Natural killer cell treated with Interleukin-12 subunit alpha and Interleukin-12 subunit beta and Interleukin-15 and Interleukin-18, amount 100 ng/mL, for 72 hours (primary cell): ENCODE measurements at places on chromosomes 6 and 20. TPM values are rescaled to one million over a fixed set of nuclear protein-coding genes. Genes with fewer than 3 reads are reported as not detected.

GRCh38 chr6:151136141-151136755 lies 103.5 kb upstream of the AKAP12 start:
- H3K27me3 ChIP-seq: peaks cover 5% of the 10 kb centered on the region
- no peak for DNase-seq
- H3K36me3 ChIP-seq: no peaks in the 10 kb centered on the region
- H3K4me3 ChIP-seq: no peak overlapping the region

GRCh38 chr20:38306379-38306778 lies 2.4 kb downstream of the BPI start:
- H3K4me3 ChIP-seq: no peak overlapping the region
- no peak for DNase-seq
- peaks cover 42% of the 10 kb centered on the region for H3K27me3 ChIP-seq
- peaks cover 20% of the 10 kb centered on the region for H3K4me1 ChIP-seq
- no peaks in the 10 kb centered on the region for H3K36me3 ChIP-seq

DNA sequence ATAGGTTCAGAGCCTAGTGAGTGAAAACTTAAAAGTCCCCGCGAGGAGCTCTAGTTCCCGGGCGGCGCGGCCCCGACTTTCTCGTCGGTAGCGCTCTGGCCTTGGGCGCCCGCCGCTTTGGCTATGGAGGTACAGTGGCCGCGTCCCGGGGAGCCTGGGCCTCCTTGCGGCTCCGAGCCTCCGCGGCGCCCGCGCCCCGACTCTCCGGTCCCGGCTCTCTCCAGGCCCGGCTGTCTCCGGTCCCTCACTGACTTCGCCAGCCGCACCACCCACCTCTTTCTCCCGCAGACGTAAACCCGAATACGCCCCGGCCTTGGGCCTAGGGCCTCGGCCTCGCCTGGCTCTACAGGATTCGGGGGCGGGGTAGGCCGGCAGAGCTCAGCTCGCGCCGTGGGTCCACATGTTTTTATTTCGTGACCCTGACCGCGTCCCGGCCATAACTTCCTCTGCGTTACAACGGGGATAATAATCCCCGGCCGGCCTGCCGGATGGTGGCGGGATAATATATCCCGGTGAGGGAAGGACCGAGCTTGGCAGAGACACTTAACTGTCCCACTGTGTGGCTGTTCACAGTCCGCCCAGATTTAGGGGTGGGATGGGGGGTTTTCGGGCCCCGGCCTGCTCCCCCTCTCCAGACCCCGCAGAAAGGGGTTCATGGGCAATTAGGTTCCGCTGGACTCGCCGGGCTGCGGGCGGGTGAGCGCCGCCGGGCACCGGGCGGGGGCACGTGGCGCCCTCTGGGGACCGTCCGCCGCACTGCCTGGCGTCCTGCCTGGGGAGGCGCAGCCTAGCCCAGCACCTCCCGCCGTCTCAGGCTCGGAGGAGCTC lies 10.0 kb upstream of the TBX18 start:
- H3K27ac ChIP-seq: no peak overlapping the region
- H3K4me1 ChIP-seq: no peaks in the 10 kb centered on the region
- H3K36me3 ChIP-seq: peaks cover 7% of the 10 kb centered on the region
- no peak for DNase-seq
- no peak overlapping the region for H3K4me3 ChIP-seq

DNA sequence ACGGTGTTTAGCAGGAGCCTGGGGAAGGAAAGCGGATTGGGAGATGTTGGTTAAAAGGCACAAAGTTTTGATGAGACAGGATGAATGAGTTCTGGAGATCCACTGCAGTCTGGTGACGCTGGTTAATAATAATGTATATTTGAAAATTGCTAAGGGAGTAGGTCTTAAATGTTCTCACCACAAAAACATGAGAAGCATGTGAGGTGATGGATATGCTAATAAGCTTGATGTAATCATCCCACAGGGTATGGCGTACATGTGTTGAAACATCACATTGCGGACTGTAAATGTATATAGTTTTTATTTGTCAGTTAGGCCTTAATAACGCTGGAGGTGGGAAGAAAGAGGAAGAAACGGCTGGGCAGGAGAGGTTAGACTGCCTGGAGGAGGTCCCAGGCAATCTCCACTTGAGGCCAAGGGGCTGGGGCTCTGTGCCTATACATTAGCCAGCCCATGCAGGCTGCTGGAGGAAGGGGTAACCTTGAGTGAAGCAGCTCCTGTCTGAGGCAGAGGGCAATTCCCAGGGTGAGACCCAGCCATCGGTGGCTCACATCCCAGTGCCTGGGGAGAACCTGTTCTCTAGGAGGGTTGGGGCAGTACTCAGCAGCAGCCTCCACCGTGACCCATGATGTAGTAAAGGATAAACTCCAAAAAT lies 188.2 kb upstream of the QKI start:
- H3K4me1 ChIP-seq: no peaks in the 10 kb centered on the region
- no peak for DNase-seq
- no peaks in the 10 kb centered on the region for H3K27me3 ChIP-seq
- no peaks in the 10 kb centered on the region for H3K36me3 ChIP-seq
- H3K27ac ChIP-seq: no peak overlapping the region
- H3K4me3 ChIP-seq: no peak overlapping the region

GRCh38 chr6:145904868-145905267 lies 59.3 kb downstream of the SHPRH start:
- peaks cover 44% of the 10 kb centered on the region for H3K36me3 ChIP-seq
- H3K4me3 ChIP-seq: no peak overlapping the region
- H3K27me3 ChIP-seq: no peaks in the 10 kb centered on the region
- DNase-seq: no peak

DNA sequence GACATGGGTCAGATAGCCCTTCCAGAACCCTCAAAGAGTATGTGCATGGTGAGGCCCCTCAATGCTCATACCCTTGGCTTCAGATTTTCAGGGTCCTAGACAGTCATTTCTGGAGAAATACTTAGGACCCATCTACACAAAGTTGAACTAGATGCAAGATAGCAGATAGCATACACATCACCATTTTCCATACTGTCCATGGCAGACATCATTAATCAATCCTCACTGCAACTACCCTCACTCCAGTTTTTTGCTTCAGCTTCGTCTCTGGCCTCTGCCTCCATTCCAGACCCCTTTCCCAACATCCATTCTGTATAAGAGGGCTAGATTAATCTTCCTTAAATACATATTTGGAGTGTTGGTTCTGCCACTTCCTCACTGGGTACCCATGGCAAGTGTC lies 95.5 kb upstream of the MYL9 start:
- H3K4me1 ChIP-seq: no peaks in the 10 kb centered on the region
- no peak for DNase-seq
- no peaks in the 10 kb centered on the region for H3K27me3 ChIP-seq

DNA sequence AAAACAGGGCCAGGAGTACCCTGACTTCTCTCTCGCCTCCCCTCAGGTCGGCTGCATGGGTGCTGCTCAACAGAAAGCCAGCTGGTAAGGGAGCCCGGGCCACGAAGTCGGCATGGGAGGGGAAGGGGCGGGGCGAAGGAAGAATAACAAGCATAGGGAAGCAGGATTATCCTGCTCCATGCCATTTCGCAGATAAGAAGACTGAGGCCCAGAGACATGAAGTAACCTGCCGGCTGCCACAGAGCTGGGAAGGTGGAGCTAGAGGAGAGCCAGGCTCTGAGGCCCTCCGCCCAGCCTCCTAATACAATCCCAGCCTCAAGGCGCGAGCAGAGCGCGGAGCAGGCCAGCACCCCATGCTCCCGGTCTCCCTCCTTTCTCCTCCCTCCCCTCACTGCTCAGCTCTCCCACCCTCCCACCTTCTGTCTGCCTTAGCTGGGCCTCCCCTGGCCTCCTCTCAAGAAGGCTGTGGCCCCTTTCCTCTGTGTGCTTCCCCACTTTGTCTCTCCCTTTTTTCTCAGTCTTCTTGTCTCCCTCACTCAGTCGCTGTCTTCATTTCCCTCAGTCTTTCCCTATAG lies 13.2 kb upstream of the HMGA1 start:
- no peak for DNase-seq
- peak overlapping the region; percentile 7 for H3K4me3 ChIP-seq
- H3K27ac ChIP-seq: peak overlapping the region; percentile 14
- no peaks in the 10 kb centered on the region for H3K36me3 ChIP-seq
- peaks cover 6% of the 10 kb centered on the region for H3K4me1 ChIP-seq
- peaks cover 4% of the 10 kb centered on the region for H3K27me3 ChIP-seq

Gene KCNQ2
- total RNA-seq: not detected

DNA sequence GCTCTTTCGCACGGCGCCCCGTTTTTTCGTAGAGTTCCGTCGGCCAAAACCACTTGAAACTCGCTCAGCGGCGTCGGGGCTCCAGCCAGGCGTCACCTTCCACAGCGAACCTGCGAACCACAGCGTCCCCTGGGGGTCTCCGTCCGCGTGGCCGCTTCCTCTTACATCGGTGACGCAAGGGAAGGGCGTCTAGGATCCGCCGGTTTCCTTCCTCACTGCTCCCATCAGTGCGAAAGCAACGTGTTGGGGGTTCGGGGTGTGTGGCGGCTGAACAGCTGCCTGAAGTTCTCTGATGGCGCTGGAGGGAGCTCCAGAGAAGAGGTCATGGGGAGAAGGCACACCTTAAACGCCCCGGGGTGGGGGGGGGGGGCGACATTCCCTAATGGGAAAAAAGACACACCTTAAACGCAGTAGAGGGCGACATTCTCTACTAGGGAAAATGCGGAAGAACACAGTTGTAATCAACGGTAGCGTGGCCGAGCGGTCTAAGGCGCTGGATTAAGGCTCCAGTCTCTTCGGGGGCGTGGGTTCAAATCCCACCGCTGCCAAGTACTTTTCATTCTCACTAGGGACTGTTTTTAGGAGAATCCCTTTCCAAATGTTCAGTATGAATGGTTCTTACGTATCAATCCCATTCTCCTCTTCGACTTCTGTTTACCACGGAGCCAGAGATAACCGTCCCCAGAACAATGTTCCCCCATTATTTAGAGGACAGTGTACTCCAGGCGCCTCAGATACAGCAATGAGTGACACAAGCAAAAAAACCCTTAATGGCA lies 16.4 kb downstream of the ZNF311 start:
- peak overlapping the region; percentile 85 for H3K4me3 ChIP-seq
- DNase-seq: peak; percentile 74
- H3K27me3 ChIP-seq: peaks cover 41% of the 10 kb centered on the region

GRCh38 chr20:2826655-2827054 lies 10.5 kb downstream of the TMEM239 start:
- H3K36me3 ChIP-seq: no peaks in the 10 kb centered on the region
- DNase-seq: no peak
- no peaks in the 10 kb centered on the region for H3K27me3 ChIP-seq
- peaks cover 9% of the 10 kb centered on the region for H3K4me1 ChIP-seq
- no peak overlapping the region for H3K27ac ChIP-seq

GRCh38 chr6:106027758-106028157 lies 58.4 kb upstream of the PRDM1 start:
- peaks cover 25% of the 10 kb centered on the region for H3K27me3 ChIP-seq
- H3K36me3 ChIP-seq: no peaks in the 10 kb centered on the region
- H3K4me1 ChIP-seq: peaks cover 11% of the 10 kb centered on the region

- H3K4me1 ChIP-seq: no peaks in the 10 kb centered on the region
- H3K27me3 ChIP-seq: peaks cover 8% of the 10 kb centered on the region
- no peak overlapping the region for H3K27ac ChIP-seq
Observed at GRCh38 chr6:131394768-131395432, 178.1 kb upstream of the ARG1 start.

Gene WASF1
- total RNA-seq: not detected

Gene TMEM244
- total RNA-seq: not detected

Gene ANGPT4
- not detected for total RNA-seq

Gene FKBP5
- 14.1 TPM for total RNA-seq

Gene PIM1
- 723 TPM for total RNA-seq

Gene GSTA2
- total RNA-seq: not detected

Gene CYP24A1
- total RNA-seq: not detected

DNA sequence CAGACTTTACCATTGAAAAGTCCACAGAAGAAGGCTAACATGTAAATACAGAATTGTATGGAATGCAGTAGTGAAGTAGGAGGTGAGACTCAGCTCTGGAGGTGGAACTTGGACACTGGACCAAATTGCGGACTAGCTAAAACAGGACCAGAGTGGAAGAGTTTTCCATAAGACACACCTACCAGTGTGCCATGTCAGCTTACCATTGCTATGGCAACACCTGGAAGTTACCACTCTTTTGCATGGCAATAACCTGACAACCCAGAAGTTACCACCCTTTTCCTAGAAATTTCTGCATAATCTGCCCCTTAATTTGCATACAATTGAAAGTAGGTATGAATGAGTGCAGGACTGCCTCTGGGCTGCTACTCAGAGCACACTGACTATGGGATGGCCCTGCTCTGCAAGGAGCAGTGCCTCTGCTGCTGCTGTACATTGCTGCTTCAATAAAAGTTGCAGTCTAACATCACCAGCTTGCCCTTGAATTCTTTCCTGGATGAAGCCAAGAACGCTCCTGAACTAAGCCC lies 569.6 kb upstream of the FLRT3 start:
- H3K36me3 ChIP-seq: peaks cover 14% of the 10 kb centered on the region
- no peak overlapping the region for H3K4me3 ChIP-seq
- H3K27ac ChIP-seq: no peak overlapping the region
- H3K27me3 ChIP-seq: no peaks in the 10 kb centered on the region
- no peak for DNase-seq

- peak overlapping the region; percentile 95 for H3K27ac ChIP-seq
- peak overlapping the region; percentile 94 for H3K4me3 ChIP-seq
- peaks cover 57% of the 10 kb centered on the region for H3K4me1 ChIP-seq
- H3K36me3 ChIP-seq: peaks cover 6% of the 10 kb centered on the region
- H3K27me3 ChIP-seq: no peaks in the 10 kb centered on the region
Observed at GRCh38 chr6:4017834-4018170, 61.1 kb downstream of the FAM217A start.

GRCh38 chr6:81401970-81402690 lies 350.4 kb downstream of the TENT5A start:
- H3K36me3 ChIP-seq: no peaks in the 10 kb centered on the region
- no peak for DNase-seq
- H3K27ac ChIP-seq: no peak overlapping the region
- H3K4me1 ChIP-seq: no peaks in the 10 kb centered on the region
- no peak overlapping the region for H3K4me3 ChIP-seq

DNA sequence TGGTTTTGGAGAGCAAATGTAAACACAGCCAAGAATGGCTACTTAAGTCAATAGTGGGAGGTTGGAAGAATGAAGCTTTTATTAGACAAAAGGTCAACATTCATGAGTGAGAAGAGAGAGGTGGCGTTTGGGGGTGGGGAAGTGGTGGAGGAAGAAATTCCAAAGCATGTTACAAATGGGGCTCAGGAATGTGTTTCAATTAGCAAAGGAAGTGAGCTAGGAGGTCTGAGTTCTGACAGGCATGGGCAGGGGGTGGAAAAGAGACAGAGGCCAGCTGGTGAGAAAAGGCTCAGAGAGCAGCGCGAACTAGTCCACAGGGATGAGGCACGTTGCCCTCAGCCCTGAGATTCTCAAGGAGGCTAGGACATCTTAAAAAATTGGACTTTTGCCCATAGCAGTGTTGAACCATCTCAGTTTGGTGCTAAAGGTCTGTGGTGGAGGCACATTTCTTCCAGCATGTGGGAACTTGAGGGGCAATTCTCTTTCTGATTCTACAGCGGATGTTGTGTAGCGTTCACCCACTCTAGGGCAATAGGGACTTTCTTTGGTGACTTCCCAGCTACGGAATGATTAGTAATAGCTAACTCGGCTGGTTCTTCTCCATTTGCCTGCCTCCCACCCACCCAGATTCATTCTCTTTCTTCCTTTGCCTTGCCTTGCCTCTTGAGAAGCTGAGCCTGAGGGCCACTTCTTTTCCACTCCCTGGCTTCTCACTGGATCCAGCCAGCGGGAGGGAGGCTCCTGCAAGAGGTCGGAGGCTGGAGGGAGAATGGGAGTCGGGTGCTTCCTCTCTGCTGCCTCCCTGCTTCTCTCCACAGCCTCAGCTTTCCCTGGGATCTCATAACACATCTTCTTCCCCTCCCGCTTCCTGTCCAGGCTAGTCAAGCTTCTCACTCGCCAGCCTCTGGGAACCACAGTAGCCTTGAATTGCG lies 45.1 kb upstream of the NEDD9 start:
- H3K4me3 ChIP-seq: peak overlapping the region; percentile 88
- no peak for DNase-seq
- H3K36me3 ChIP-seq: peaks cover 23% of the 10 kb centered on the region
- H3K4me1 ChIP-seq: peaks cover 39% of the 10 kb centered on the region
- no peaks in the 10 kb centered on the region for H3K27me3 ChIP-seq
